ENCODE measurements at places on chromosomes 1 and 21.

DNA sequence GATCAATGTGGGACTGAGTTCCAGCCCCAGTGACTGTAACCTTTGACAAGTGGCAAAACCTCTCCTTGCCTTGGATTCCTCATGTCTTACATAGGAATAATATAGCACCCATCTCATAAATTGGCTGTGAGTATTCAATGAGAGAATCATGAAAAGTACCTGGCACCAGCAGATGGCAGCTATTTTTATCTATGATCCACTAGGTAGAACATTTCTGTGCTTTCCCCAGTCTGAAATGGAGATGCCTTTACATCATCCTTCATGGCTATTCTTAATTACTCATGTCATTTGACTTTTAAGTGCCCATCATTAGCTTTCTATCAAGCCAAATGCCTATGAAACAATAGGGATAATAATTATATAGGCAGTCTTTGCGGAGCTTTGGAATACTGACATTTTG, 130.1 kb downstream of the TGFB2 start:
- no peak for DNase-seq

GRCh38 chr21:33232291-33233034, 2.7 kb downstream of the IFNAR2 start:
- no peak for DNase-seq

GRCh38 chr1:59316497-59317128, 19.7 kb downstream of the FGGY start:
- DNase-seq, result no peak

DNA sequence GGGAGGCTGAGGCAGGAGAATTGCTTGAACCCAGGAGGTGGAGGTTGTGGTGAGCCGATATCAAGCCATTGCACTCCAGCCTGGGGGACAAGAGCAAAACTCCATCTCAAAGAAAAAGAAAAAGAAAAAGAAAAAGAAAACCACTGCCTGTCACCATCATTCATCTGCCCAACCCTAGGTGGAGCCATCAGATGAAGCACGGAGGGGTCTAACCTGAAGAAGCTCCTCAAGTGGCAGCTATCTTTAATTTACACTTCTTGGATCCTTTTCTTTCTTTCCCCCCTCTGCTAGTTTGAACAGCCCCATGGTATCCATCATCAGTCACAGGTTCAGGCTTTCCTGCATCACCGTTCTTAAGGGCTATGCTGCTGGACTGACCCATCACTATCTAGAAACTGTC, 57.0 kb downstream of the PLEKHA6 start:
- no peak for DNase-seq

- DNase-seq, result no peak
Observed at GRCh38 chr1:246343251-246343650, 163.8 kb downstream of the SMYD3 start.

- DNase-seq, result no peak
Observed at GRCh38 chr1:12568009-12568767, 49.8 kb downstream of the DHRS3 start.

GRCh38 chr1:39788426-39788757, 273 bp downstream of the BMP8B start:
- DNase-seq, result no peak

DNA sequence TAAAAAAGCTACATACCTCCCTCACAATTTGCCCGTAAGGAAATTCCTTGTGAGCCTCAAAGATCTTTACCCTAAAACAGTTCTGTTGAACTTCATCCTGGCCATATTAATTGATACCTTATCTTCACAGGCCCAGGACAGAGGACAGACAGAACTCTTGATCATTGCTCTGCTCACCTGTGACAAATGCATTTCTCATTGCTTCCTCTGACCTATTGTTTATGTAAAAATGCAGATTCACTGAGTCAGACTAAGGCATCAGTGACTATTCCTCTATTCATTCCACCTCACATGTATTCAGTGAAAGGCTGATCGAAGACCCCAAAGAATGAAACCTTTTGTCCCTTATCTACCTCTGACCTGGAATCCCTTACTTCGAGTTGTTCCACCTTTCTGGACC, 61.0 kb downstream of the BACH1 start:
- no peak for DNase-seq

DNA sequence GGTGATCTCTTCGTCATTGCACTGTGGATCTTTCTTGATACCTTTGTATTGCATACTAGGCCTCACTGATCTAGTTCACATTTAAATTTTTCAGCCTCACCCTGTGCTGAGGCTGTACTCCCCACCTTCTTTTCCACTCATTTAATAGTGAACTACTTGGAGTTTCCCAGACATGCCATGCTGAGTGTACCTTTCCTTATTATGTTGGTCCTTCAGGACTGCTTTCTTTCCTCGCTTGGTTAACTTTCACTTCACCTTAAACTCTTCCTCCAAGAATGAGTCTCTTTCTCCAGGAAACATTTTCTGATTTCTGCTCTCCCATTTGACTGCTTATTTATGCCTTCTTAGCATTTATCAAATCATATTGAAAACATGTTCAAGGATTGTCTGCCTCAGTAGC, 20.8 kb downstream of the RNF2 start:
- no peak for DNase-seq

- DNase-seq, result no peak
Observed at GRCh38 chr1:15696956-15697521, 12.9 kb downstream of the PLEKHM2 start.

DNA sequence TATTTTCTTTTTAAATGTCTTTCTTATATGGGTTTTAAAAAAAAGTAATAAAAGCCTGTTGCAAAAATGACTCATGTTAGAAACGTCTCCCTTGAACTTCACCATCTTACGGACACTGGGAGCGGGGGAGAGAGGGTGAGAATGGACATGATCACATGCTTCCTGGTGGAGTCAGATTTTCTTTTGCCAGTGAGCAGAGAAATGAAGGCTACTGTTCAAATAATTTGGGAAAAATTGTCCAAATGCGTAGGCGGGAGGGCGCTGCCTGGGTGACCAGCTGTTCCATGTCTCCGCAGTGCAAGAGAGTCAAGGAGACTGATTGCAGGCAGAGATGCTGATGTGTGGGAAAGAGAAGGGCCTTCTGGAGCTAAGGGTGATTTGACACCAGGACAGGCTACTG, 23.1 kb downstream of the EIF2D start:
- DNase-seq, result peak; percentile 88

DNA sequence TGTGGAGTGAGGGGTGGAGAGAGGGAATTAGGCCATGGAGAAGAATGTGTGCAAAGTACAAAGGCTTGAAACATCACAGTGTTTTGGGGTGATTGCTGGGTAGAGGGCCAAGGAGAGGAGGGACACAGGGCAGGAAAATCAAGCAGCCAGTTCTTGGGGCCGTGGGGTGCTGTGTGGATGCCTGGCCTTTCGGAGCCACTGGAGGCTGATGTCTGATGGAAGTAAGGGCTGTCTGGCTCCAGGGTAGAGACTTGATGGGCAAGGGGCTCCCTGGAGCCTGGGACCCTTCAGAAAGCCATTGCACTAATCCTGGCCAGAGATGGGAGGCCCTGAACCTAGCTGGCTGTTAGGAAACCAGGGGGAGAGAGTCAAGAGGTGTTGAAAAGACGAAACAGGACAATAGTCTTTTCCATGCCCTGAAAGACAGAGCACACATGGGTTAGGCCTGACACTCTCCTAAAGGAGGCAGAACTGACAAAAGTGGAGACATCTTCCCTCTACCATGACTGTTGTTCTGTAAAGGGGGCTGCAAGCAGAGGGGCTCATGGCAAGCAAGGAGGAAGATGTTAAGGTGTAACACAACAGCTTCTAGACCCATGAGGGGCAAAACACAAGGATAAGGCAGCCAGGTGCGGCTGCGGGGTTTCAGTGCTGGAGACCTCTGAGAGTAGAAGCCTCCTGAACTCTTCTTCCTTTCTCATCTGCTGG, 21.0 kb downstream of the ATF3 start:
- no peak for DNase-seq

- no peak for DNase-seq
Observed at GRCh38 chr21:27366646-27367235, 399.9 kb upstream of the ADAMTS5 start.

DNA sequence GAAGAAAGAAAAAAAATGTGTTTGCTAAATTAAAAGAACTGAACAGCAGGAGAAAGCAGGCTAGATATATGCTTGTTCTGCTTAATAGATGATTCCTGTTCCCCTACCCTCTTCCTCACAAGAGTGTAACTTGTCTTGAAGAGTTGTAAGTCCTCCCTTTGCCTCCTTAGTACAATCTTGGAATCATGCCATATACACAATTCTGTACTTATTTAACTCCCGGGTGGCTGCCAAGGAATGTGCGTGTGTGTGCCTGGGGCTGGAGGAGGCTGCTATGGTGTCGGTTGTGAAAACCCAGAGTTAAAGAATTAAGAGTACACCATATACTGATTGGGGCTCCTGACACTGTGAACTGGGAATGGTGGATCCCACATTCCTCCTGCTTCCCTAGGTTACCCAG, 194.2 kb downstream of the SIPA1L2 start:
- no peak for DNase-seq

All from AG08396 (cell line).